ENCODE measurements at places on chromosomes 1 and 21.

GRCh38 chr1:22805672-22806038 lies 95.0 kb downstream of the EPHB2 start:
- no peak for DNase-seq

DNA sequence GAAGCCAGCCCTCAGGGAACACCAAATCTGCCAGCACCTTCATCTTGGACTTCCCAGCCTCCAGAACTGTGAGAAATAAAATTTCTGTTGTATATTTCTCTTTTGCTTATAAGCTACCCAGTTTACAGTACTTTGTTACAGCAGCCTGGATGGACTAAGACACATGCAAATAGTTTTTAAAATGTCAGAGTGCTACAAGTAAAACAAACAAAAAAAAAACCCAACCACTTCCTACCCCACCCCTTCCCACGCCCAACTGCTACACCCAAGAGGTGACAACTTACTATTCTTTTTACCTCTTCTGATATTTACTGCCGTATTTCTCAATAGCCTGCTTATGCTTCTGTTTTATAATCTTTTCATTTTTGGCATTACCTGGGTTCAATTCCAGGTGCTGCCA lies 8.6 kb upstream of the SPSB1 start:
- no peak for DNase-seq

GRCh38 chr1:14535619-14536355 lies 62.7 kb upstream of the KAZN start:
- DNase-seq = no peak

- DNase-seq = no peak
Observed at GRCh38 chr1:246091477-246091876, 415.6 kb downstream of the SMYD3 start.

GRCh38 chr1:25554886-25555752 lies 11.7 kb downstream of the LDLRAP1 start:
- DNase-seq = no peak

DNA sequence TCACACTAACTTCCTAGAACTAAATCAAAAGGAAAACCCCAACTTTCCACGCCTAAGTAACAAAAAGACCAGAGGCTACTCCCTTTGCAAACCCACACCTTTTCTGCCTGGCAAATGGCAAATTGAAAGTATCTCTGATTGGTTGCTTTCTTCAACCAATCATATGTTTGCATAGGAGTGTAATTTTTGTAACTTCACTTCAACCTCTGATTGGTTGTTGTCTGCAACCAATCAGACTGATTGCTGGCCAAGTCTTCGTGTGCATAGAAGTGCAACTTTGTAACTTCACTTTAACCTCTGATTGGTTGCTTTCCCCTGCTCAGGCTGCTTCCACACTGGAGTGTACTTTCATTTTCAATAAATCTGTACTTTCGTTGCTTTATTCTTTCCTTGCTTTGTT lies 36.9 kb upstream of the PADI2 start:
- no peak for DNase-seq

- DNase-seq = no peak
Observed at GRCh38 chr1:112332176-112333150, 63.6 kb upstream of the CTTNBP2NL start.

DNA sequence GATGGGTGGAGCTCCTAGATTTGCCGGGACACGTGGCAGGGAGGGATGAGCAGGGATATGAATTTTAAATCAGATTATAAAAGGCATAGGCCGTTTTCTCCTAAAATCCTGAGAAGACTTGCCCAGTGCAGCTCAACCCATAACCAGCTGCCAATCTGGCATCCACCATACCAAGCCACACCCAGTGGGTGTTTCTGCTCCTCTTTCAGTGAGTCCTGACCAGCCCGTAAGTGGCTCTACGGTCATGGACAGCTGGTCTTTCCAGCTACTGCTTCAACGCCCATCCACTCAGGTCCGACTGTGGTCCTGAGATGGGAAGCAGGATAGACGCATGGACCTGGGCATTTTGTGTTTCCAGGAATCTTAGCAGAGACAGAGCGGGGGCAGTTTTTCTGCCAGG lies 107.2 kb downstream of the LAMC2 start:
- no peak for DNase-seq

GRCh38 chr1:39109644-39110043 lies 83.5 kb downstream of the NDUFS5 start:
- no peak for DNase-seq

- no peak for DNase-seq
Observed at GRCh38 chr1:84769636-84770035, 79.4 kb upstream of the SSX2IP start.

GRCh38 chr1:48785869-48786268 lies 9.2 kb upstream of the BEND5 start:
- DNase-seq = no peak

GRCh38 chr1:162366149-162366548 lies 10.5 kb downstream of the SPATA46 start:
- no peak for DNase-seq

DNA sequence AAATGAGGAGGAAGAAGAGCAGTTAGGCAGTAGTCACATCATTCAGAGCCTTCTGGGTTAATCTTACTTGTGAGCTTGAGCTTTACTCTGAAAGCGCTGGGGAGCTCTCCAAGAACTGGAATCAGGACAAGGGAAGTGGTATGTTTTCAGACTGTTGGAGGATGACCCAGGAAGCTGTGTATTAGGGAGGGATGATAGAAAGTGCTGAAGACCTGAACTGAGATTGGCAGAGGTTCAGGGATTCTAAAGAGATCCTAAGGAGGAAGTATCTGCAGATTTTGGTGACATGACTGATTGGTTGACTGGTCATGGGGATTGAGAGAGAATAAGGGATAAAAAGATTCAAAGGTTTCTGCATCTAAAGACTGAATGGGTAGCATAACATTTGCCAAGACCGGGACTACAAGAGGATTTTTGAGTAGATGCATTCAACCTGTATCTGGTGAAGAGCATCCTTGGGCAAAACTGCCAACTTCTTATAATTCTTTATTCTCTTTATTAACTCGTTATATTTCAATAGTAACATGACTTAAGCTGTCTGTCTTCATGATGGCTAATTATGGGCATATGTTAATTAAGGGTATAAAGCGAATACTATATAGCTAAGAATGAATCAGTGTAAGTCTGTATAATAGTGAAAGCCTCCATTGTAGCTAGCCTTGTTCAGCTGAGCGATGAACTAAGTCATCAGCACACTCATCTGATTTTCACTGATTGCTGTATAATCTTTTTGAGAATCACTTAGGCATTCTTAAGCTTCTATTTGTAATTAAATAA lies 41.8 kb downstream of the XCL1 start:
- DNase-seq = no peak

GRCh38 chr1:198399452-198399851 lies 141.0 kb downstream of the ATP6V1G3 start:
- DNase-seq = no peak

- no peak for DNase-seq
Observed at GRCh38 chr1:40664167-40664537, 1.3 kb downstream of the RIMS3 start.

- DNase-seq = no peak
Observed at GRCh38 chr1:158078569-158079080, 85.2 kb downstream of the KIRREL1 start.

DNA sequence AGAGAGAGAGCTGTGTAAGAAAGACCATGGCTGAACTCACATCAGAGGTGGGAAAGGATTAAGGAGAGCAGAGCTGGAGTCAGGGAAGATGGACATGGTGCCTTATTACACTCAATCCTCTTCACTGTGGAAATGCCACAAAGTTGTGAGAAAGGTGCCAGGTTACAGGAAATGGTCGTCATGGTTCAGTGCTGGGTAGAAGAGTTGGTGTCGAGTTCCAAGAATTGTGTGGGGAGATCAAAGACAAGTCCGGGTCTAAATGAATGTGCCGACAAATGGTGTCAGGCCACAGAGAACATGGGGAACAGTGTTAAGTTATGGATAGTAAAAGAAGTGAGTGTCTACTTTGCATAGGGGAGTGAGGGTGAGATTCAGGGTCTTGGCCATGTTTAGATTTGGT lies 40.9 kb downstream of the LAMC2 start:
- DNase-seq = no peak

DNA sequence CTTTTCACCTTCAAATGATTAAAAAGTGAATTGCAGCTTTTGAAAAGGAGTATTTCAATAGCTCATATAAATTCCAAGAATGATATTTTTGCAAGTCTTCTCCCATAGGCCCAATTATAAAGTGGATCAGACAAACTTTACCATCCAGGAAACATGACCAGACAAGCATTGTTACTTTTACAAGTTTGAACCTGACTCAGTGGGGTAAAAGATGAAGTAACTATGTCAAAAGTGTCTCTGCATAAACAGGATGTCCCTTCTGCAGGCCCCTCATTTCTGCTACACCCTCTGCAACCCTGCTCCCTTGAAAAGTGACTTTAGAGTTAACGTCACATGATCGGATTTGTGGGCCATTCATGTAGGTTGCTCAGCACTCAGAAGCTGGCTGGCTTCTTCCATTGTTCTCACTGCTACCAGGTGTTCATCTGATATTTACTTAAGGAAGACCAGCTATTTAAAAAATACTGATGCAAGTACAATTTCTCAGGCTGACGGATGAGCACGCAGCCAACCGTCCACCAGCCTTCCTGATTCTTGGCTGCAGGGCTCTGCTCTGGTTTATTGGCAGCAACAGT lies 32.3 kb downstream of the URB1 start:
- no peak for DNase-seq

DNA sequence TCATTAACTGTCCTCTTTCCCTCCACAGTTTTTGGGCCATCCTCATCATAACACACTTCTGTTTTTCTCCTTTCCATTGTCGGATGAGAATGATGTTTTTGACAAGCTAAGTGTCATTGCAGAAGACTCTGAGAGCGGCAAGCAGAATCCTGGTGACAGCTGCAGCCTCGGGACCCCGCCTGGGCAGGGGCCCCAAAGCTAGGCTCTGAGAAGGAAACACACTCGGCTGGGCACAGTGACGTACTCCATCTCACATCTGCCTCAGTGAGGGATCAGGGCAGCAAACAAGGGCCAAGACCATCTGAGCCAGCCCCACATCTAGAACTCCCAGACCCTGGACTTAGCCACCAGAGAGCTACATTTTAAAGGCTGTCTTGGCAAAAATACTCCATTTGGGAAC lies 28.6 kb upstream of the IFNAR1 start:
- no peak for DNase-seq

- DNase-seq = peak; percentile 22
Observed at GRCh38 chr1:13700521-13701270, 708 bp downstream of the PRDM2 start.

DNA sequence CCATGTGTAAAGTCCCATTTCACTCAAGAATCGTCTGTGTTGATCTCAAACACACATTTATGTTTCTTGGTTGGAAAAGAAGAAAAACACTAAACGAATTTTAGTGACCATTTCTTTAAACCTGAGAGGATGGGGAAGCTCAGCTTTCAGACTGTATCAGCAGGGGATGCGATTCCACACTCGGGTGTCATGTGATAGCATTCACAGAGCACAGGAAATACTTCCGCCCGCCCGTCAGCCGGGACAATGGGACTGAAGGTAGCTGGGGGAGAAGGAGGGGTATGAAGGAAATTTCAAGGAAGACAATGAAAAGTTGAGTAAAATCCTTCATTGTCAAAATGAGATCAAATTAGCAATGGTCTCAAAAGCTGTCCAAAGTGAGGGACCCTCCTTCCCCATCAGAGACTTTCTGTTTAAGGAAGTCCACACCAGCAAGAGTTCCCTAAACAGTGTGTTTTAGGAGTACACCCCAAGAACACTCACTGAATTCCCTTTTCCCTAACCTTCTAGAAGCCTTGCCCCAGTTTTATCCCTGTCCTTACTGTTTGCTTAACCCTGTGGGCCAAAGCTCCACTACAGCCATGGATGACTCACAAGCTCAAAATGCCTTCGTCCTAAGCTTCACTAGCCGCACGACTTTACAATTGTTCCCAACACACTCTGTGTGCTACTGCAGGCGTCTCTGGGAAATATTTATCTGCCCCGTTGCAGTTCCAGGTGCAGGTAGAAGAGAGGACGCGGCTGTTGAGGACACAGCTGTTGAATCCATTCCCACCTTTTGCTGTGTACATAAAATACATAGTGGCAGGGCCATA lies 51.4 kb upstream of the SIM2 start:
- no peak for DNase-seq

DNA sequence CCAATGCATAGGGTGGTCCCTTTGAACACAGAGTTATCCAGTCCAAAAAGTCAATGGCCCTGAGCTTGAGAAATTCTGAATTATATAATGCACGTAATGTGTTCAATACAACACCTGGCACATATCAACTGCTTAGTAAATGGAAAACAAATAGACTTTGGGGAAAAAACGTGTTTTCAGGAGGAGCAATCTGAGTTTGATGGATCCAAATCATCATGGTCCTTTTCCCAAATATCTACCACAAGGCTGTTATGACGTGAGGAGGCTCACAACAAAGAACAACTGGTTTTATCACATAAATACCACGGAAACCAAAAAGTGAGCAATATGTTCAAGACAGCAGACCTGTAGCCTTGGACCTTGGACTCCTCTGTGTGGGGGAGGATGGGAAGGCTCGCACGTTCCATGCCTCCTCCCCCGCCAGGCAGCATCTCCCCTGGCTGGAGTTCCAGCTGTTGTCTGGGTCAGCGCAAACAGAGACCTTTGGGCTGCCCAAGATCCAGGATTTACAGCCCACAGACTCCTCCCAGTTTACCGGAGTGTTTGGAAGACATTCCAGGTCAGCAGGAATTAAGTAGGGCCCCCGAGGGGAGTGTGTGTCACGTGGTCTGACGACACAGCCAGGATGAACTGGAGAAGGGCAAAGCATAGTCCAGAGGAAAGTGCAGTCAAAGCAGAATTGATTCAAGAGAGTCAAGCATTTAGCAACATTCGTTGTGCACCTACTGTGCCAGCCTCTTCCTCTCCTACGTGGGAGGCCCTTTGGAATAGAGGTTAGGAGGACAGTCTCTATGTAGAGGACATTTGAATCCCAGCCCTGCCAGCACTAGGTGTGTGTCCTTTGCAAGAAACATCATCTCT lies 32.2 kb upstream of the MED18 start:
- no peak for DNase-seq

DNA sequence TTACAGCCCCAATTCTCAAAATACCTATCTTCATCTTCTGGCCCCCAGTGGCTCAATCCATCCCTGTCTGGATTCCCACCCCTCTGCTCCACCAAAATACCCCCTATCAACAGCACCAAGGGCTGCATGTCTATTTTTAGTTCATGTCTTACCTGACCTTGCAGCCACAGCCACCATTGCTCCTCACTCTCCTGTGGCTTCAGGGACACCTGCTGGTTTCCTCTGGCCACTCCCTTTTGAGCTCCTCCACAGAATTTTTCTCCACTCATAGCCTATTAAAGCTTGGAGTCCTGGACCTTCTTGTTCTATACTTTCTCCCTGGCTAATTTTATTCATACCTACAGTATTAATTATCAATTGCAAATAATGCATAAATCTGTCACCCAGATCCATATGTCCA lies 125.3 kb upstream of the NGF start:
- DNase-seq = no peak

Measured in stimulated activated CD4-positive, alpha-beta T cell treated with anti-CD3 and anti-CD28 coated beads, Interleukin-2, amount 100 ng/mL, for 48 hours (primary cell).